ENCODE measurements at places on chromosomes 1 and 21.
A peak's percentile ranks its signal among the peaks of the same experiment; 100 is the strongest.

DNA sequence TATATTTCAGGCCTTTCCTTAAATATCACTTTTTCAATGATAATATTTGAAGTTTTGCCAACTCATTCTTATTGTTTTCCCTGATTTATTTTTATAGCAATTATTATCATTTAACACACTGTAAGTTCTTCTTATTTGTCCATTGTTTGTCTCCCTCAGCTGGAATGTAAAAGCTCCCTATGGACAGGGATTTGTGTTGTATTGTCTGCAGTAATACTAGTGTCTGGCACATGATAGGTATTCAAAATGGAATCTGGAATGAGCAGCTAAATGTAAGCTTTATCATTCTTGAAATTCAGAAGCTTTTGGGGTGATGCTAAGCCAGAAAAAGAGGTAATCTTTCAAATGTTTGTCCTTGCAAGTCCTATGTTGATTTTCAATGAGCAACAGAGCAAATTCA is 112.1 kb downstream of the NEGR1 start:
- DNase-seq, result no peak

DNA sequence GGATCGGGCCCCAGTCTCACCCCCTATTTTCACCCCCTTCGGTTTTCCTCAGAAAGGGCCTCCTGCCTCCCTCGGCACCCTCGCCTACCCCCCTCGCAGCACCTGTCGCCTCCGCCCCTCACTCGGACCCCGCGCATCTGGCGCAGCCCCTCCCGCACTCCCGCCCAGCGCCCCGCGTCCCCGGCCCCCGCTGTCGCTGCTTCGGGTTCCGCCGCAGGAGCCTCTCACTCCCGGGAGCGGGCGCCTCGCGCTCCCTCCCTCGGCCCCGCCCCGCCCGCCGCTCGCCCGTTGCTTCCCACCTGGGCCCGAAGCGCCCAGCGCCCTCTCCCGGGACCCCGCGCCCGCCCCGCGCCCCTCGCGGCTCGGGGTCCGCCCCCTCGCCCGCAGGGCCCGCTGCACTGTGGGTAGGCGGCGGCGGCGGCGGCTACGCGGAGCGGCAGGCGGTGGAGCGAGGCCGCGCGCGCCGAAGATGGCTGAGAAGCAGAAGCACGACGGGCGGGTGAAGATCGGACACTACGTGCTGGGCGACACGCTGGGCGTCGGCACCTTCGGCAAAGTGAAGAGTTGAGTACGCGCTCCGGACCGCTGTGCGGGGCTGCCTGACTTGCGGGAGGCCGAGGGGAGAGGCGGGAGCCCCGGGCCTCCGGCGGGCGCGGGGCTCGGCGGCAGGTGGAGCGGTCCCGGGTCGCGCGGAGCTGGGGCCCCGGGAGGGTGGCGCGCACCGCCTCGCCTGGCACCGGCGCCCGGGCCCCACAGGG is at the start of gene PRKAA2:
Gene PRKAA2, plus strand, starts transcription at position 396 of the 758 bp plus-strand sequence. Its CDS starts 74 bp downstream, at position 470.
- no peak for DNase-seq

GRCh38 chr1:110916669-110917306 is 43.8 kb downstream of the CD53 start:
- DNase-seq, result no peak

DNA sequence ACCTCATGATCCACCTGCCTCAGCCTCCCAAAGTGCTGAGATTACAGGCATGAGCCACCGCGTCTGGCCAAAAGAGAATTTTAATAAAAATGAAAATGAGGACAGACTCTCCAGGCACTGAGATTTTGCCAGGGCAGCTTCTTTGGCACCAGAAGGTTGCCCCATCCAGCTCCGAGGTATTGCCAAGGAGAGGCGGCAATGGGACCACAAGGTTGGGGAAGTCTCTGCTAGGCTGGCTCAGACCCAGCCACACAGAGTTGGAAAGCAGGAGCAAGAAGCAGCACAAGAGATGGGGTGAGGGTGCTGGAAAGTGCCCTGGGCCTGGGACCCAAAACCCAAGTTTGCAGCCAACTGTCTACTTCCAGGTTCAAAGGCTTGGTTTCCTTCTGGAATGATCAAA is 200.9 kb downstream of the HHIPL2 start:
- DNase-seq, result no peak

DNA sequence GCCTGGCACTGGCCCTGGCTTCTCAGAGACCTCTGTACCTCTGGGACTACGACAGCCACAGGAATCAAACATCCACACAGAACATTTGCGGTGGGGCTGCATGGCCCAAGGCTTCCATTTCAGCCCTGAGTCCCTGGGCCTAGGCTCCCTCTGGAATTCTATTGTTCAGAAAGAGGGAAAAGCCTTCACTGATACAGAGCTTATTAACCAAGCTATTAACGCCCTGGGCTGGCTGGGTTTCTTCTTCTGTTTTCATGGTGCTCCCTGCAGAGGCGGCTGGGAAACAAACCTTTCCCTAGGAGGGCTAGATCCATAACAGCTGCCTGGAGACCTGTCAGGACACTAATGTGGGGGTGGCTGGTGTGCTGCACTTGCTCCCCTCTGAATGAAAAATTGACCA is 88.2 kb downstream of the KAZN start:
- no peak for DNase-seq

- DNase-seq, result no peak
These were observed 70.5 kb downstream of the TTLL7 start for GRCh38 chr1:83928396-83928795.

DNA sequence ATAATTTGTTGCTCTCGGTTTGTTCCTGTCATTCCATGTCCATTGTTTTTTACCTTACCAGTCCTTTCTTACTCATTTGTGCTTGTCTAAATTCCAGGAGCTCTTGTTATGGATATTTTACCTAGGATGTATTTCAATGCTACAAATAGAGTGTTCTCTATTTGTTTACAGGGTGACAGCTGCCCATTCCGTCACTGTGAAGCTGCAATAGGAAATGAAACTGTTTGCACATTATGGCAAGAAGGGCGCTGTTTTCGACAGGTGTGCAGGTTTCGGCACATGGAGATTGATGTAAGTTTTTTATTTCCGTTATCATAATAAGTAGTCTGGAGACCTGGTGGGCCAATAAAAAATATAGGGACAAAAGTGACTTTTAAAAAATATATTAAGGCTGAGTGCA is 23.0 kb downstream of the ZBED6 start:
- no peak for DNase-seq

- DNase-seq, result no peak
These were observed 33.6 kb downstream of the MAN1C1 start for GRCh38 chr1:25650289-25650576.

DNA sequence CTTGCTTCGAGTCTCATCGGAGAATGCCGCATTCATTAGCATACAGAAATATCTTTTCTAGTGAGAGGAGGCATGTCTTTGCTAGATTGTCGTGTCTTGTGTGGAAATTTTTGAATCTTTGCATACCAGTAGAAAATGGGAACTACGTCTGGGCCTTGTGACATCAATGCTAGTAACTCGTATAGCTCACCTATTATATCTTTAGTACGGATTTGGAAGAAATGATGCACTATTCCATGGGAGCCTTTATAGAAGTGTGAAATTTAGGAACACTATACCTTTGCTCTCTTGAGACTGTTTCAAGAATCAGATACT is 835 bp downstream of the UHMK1 start:
- DNase-seq, result no peak

DNA sequence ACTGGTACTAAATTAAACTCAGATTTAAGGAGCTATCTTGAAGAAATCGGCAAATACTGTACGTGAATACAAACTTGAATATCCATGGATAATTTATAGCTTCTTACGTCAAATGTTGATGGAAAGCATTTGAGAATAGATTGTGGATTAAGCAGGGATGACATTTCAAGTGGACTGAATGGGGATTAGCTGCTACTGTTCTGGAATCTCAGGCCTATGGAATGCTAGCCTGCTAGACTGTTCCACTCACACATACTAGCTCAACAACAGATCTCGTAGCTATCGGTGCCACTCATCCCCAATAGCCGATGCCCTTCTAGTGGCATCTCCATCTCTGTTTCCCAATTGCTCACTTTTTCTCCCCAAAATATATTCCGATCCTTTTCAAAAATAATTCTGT is 62.0 kb upstream of the USP25 start:
- no peak for DNase-seq

DNA sequence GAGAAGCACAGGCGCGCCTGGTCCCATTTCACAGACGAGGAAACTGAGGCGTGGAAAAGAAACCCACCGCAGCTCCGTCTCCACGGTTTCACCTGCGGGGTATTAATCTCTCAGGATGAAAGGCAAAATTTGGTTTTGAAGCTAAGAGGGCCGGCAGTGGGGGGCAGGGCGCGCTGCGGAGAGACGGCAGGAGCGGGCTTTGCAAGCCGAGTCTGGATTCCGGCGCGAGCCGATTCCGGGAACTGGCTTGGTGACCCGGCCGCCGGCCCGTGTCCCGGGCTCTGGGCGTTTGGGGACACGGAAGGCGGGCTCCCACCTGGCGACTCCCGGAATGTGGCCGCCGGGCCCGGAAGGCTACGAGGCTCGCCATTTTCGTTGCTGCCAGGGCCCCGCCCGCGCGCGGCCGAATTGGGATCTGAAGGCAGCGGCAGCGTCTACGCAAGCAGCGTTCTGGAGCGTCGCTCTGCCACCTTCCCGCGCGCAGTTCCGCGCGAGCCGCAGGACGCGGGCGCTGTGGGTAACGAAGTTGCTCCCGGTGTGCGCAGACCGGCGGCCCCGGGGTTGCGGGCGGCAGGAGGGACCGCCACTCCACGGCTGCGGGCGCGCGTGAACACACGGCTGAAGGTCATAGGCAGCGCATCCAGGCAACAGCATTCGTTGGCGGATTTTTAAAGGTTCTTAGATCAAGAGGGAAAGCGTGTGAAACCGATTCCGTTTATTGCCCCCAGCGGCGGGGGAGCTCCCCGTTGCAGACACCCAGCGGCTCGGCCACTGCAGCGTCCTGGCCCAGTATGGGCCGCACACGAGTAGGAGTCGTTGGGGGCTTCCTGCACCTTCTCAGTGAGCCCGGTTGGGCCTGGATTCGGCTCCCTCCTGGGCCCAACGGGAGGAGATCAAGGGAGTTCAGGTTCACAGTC is 5.4 kb upstream of the PRDM16 start:
- no peak for DNase-seq

- DNase-seq, result no peak
These were observed 19.4 kb downstream of the PANK4 start for GRCh38 chr1:2506901-2507565.

GRCh38 chr1:19700079-19700777 is 35.6 kb downstream of the HTR6 start:
- no peak for DNase-seq

DNA sequence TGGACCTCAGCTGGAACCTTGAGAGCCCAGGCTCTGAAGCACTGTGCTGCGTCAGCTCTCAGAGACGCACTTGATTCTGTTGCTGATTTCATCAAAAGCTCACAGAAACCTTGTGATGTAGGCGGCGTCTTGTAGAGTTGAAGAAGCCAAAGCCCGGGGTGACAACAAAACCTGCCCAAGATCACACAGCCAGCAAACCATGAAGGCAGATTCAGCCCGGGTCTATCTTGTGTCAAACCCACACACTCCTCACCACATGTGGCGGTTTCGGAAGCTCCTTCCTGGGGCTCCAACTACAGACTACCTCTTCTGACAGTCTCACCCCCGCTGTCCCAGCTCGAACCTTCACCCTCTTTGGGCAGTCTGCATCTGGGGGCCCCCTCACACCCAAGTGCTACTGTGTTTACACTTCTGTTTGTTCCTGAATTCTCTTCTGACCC is 50.4 kb downstream of the TENT5C start:
- DNase-seq, result peak; percentile 25

DNA sequence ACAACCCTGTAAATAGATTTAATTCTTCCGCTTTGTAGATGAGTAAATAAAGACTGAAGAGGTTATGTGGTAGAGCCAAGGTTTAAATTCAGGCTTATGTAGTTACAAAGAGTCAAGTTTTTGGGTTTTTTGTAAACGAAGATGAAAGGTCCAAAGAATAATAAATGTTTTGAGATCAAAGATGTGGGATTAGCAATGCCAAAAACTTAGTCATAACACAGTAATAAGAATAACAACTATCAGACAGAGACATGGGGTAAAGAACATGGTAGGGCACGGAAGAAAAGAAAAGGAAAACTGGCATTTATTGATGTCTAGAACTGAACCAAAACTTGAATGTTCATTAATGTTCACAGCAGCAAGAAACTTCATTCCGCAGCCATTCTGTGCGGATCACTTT is 42.9 kb downstream of the EXTL2 start:
- DNase-seq, result no peak

DNA sequence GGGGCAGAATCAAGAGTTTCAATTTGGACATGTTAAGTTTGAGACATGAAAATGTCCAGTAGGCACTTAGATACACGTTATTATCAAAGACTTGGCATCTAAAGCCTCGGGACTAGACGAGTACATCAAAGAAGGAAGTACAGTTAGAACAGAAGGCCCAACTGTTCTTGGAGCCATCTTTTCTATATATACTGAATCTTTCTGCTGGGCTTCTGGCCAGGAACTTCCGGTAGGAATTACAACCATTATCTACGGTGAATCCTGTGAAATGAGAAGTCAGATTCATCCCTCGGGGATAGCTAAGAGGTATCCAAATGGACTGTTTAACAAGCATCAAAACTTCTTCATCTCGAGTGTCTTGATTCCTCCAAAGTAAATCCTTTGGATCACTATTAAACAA is 34.4 kb upstream of the NRDC start:
- DNase-seq, result no peak

DNA sequence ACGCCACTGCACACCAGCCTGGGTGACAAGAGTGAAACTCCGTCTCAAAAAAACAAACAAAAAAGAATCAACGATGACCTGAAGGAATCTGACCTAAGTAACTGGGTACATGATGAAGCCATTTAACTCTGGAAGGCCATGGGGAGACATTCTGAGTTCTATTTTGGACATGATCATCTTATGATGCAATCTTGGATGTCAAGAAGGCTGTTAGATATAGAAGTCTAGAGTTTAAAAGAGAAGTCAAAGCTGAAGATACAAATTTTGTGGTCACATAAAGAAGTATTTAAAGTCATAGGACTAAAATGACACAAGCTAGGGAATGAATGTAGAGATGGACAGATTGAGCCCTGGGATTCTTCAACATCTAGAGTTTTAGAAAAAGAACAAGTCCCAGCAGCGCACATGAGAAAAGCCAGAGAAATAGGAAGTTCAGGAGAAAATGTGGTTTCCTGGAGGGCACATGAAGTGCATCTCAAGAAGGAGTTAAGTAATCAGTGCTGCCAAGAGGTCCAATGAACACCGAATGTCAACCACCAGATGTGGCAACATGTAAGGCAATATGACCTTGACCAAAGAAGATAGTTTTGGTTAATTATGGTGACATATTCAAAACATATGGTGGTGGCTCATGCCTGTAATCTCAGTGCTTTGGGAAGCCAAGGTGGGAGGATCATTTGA is 26.8 kb downstream of the ELK4 start:
- DNase-seq, result no peak

- DNase-seq, result no peak
These were observed 2.6 kb upstream of the CD244 start for GRCh38 chr1:160865337-160865736.

DNA sequence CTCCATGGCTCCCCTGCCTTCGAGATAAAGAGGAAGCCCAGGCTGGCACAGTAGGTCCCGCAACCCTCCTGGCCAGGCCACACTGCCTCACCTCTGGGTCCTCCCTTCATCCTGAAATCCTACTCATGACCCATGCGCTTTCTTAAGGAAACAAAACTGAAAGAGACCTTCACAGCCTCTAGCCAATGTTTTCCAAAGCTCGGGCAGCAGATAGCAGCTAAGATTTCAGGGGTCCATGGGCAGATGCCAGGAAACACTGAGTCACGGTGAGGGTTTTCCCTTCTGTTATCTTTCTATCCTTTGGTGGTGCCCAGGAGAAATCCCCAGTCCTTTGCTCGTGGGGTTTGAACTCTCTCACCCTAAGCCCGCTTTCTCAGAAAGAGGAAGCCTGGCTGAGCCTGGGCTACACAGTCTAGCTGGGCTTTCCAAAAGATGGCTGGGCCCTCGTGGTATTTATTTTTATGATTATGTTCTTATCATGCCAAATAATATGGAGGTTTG is 26.6 kb downstream of the TTC39A start:
- no peak for DNase-seq
